HS-5 (cell line): ENCODE measurements at places on chromosomes 16 and 17.
A peak's percentile ranks its signal among the peaks of the same experiment; 100 is the strongest.

DNA sequence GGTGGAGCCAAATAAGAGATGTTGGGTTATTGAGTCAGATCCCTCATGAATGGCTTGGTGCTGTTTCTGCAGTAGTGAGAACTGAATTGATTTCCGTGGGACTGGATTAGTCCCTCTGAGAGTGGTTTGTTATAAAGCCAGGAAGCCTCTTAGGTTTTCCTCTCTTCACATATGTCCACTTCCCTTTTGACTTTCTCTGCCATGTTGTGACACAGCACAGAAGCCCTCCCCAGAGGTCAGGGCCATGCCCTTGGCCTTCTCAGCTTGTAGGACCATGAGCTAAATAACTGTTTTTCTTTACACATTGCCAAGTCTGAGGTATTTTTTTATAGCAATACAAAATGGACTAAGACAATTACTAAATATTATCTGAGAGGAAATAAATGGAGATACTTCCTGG lies 10.3 kb upstream of the HAPSTR1 start:
- no peak for DNase-seq

DNA sequence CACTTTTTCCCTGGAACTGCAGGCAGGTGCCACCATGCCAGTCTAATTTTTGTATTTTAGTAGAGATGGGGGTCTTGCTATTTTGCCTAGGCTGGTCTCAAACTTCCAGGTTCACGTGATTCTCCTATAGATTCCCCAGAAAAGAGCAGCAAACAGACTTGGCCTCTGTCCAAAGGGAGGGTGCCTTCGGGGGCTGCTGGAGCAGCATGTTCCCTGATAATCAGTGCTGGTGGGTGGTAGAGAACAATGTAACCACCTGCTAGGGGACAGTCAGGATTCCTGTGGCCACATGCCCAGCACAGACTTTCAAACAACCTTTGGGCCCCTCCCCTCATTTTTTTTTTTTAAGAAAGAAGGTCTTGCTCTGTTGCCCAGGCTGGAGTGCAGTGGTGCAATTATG lies 14.2 kb upstream of the CCNF start:
- DNase-seq: no peak

GRCh38 chr17:29619251-29619650 lies 3.5 kb downstream of the CORO6 start:
- no peak for DNase-seq

- DNase-seq: no peak
Observed at GRCh38 chr17:12352127-12352526, 313.6 kb upstream of the MYOCD start.

DNA sequence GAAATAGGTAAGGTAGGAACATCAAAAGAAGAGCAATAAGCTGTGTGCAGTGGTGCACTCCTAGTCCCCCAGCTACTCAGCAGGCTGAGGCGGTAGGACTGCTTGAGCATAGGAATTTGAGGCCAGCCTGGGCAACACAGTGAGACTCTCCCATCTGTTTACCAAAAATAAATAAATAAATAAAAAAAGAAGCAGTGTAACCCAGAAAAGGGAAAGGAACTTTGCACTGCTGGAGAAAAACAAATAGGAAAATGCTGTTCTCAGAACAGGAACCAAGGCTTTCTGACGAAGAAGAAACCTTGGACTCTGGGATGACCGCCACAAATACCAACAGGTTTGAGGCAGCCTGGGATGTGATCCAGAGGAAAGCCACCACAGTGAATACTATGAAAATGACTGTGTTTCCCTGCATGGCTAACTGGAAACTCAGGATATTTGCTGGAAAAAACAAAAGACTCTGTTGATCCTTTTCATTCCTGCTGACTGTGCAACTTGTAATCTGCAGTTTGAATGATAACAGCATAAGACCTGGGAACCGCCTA lies 41.2 kb downstream of the TTC19 start:
- DNase-seq: peak; percentile 10

DNA sequence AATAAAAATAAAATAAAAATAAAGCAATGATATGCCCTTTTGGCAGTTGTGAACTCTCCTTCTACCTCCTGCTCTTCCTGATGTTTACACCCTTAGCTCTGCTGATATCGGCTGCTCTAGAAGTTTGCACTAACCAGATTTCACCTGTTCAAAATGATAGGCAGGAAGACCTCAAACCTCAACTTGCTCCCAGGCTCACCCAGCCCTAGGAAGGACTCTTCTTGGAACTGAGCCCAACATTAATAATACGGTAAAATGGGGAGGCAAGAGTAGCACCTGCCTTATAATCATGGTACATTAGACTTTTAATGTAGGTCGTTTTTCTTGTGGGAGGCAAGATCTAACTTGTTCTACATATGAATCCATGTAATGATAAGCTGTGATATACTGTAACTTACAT lies 61.2 kb upstream of the MED13 start:
- DNase-seq: no peak

DNA sequence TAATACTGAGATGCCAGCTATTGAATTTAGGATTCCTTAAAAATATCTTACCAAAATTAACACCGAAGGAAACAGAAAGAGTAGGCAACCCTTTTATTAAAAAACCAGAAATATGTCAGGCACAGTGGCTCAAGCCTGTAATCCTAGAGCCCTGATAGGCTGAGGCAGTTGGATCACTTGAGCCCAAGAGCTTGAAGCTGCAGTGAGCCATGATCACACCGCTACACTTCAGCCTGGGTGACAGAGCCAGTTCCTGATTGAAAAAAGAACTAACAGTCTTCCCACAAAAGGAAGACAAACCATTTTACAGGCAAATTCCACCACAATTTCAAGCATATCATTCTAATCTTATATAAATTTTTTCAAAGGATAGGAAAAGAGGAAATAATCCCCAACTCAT lies 15.6 kb downstream of the SLFN12 start:
- no peak for DNase-seq

- no peak for DNase-seq
Observed at GRCh38 chr16:47142486-47142820, 1.3 kb downstream of the NETO2 start.

DNA sequence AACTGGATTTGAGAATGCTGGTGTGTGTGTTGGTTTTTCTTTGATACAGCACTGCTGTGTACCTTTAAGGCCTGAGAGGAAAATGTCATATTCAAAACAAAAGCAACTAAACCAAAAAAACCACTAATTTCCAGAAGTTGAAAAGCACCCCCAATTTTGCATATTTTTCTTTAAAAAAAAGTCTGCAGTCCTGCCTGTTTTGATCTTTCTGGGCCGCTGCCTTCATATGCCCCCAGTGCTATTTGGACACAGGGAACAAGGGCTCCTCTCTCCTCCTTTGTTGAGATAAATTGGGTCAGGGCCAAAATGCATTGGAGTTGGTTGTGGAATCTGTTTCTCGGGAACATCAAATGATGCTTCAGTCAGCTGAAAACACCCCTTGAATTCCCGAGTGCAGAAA lies 26.9 kb downstream of the GPT2 start:
- DNase-seq: no peak

- no peak for DNase-seq
Observed at GRCh38 chr17:31604936-31605335, 213.5 kb downstream of the RAB11FIP4 start.

- DNase-seq: no peak
Observed at GRCh38 chr16:4369007-4369733, 2.5 kb upstream of the VASN start.

- DNase-seq: no peak
Observed at GRCh38 chr17:75067856-75068255, 19.9 kb upstream of the SLC16A5 start.

DNA sequence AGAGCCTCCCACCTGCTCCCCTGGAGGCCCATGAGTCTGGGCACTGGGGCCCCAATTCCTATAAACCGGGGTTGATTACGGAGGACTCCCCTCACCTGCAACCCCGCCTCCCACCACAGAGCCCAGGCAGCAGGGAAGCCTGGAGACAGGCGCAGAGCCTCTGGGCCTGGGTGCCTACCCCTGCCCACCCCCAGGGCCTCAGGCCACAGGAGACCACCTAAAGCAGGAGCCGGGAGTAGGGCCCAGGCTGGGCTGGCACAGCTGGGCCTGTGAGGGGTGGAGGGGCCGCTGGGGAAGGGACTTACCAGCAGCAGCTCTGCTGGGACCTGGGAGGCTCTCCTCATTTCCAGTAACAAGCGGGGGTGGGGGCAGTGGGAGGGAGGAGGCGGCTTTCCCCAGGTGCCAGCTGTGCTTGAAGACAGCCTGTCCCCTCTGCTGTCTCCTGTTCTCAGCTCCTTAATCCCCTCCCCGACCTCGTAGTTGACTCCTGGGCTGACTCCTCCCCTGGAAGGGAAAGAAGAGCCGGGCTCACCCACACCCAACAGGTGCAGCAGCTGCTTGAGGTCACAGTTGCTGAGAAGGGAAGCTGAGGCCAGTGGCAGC lies 46.8 kb downstream of the TMEM235 start:
- no peak for DNase-seq

GRCh38 chr17:35804658-35805192 lies 4.6 kb upstream of the TAF15 start:
- DNase-seq: peak; percentile 61

- peak; percentile 76 for DNase-seq
Observed at GRCh38 chr17:3636154-3636907, at the start of the genes CTNS and SHPK. Gene CTNS (plus strand): TSS chr17:3636760. CDS start chr17:3640207, 3,447 bp downstream. Gene SHPK (minus strand): TSS chr17:3636250. CDS start chr17:3636219, 31 bp downstream.

- no peak for DNase-seq
Observed at GRCh38 chr16:14375132-14375491, 254.9 kb downstream of the PARN start.

GRCh38 chr16:31382485-31383161 lies 10.5 kb upstream of the ITGAD start:
- DNase-seq: no peak

DNA sequence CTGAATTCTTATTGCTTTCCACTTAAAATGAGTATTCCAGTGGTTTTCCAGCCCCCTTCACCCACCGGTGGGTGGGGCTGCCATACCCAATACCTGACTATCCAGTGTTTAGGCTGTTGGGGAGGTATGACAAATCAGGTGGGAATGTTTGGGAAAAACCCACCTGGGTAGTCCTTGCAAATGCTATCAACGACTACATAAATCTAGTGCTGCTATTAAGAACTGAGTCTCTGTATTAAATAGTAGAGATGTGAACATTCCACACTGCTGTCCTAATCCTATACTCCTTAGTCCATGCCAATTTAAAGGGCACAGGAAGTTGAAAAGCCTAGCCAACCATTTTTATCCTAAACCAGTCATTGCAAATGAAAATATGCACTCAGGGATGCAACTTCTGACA lies 126.6 kb downstream of the AXIN2 start:
- no peak for DNase-seq

GRCh38 chr17:74447628-74448159 lies 15.8 kb downstream of the GPRC5C start:
- DNase-seq: no peak
